A673 (cell line): ENCODE measurements at places on chromosomes 2 and 18. TPM values are rescaled to one million over a fixed set of nuclear protein-coding genes. Genes with fewer than 3 reads are reported as not detected.

Gene CCBE1
- 0.42 TPM in 1 of 2 replicates, not detected in the other for total RNA-seq

DNA sequence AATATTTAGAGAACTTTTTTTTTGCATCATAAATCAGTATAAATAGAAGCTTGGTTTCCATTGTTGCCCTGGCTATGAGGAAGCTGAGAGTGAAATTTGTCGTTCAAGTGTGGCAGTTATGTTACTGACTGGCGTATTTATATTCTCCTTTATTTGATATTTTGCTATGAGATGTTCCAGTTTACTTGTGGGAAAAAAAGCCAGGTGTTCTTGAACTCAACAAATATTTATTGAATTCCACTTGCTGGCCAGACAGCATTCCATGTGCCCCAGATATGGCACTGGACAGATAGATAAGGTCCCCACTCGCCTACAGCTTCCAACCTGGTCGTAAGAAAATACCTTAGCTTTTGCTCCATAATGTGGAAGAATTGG lies 44.7 kb downstream of the NEDD4L start:
- H3K27ac ChIP-seq = no peak overlapping the region
- H3K4me3 ChIP-seq = no peak overlapping the region
- H3K36me3 ChIP-seq = no peaks in the 10 kb centered on the region
- no peaks in the 10 kb centered on the region for H3K4me1 ChIP-seq

Gene SOWAHC
- total RNA-seq = 10.6 and 13.1 TPM in 2 replicates

Gene FHOD3
- total RNA-seq = 0.26 and 0.34 TPM in 2 replicates

DNA sequence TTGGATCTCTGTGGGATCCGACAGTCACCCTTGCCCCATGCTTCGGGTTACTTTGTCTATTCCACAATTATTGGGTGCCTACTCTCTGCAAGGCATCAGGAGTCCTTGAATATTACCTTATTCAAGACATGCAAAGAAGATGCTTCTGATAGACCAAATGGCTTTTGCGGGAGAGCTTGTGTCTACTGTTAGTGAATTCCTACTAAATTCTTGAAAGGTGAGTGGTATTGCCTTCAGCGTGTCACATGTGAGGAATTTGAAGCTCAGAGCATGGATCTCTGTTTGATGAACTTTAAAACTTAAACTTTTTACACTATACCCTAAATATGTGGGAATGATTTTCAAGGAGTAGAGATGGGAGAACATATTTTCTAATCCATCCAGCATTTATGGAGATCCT lies 184.4 kb downstream of the LTBP1 start:
- no peaks in the 10 kb centered on the region for H3K36me3 ChIP-seq
- no peaks in the 10 kb centered on the region for H3K4me1 ChIP-seq
- no peak overlapping the region for H3K4me3 ChIP-seq
- H3K27ac ChIP-seq = no peak overlapping the region
- no peak for DNase-seq
- H3K27me3 ChIP-seq = peaks cover 5% of the 10 kb centered on the region
